ENCODE measurements at places on chromosomes 3 and 15. TPM values are rescaled to one million over a fixed set of nuclear protein-coding genes. Genes with fewer than 3 reads are reported as not detected.

DNA sequence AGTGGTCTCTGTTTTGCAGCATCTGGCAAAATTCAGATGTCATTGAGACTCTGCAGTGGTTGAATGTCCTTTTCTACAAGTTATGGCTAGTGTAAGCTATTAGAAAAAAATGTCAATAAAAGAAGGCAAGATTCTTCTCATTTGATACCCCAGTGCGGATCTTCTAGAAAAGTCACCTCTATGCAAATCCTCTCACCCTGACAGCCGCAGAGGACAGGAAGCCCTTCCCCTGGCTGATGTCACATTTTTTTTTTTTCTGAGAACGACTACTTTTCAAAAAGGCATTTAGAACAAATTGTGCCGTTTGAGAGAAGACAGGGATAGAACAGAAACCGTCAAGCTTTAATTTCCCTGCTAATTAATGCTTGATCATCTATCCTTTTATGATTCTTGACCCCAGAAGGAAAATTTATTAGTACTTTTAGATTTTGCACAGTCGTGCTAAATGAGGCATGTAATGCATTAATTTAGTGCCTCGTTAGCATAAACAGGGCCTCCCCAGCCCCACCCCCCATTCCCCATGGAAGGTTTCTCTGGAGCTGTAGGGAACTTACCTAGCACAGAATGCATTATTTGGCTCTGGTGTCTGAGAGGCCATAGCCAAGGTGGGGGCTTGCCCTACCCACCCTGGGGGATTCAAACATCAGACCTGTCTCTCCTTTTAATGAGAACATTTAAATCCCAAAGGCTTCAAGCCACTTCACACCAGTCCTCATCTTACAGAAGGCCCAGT is 183.8 kb downstream of the OPA1 start:
- H3K27ac ChIP-seq = no peak overlapping the region
- peaks cover 19% of the 10 kb centered on the region for H3K27me3 ChIP-seq
- no peak for DNase-seq
- H3K4me3 ChIP-seq = no peak overlapping the region

DNA sequence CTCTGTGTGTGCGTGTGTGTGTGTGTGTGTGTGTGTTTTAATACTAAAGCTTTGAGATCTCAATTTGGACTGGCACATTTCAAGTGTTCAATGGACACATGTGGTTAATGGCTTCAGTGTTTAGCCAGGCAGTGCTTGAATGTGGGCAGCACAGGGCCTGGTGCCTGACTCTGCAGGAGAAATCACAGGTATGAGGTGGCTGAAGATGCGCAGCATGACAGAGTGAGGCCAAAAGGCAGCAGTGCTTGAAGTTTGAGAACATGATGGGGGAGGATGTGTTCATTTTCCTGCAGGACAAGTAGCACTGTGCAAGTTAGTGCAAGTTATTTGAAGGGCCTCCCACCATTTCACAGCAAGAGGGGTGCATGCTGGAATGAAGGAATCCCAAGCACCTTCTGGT is 620.5 kb upstream of the TBL1XR1 start:
- DNase-seq = no peak
- H3K27ac ChIP-seq = no peak overlapping the region
- no peak overlapping the region for H3K4me3 ChIP-seq
- H3K27me3 ChIP-seq = no peaks in the 10 kb centered on the region

GRCh38 chr15:34252545-34252944 is 27.7 kb downstream of the EMC4 start:
- H3K4me3 ChIP-seq = no peak overlapping the region
- DNase-seq = no peak
- peaks cover 91% of the 10 kb centered on the region for H3K36me3 ChIP-seq
- H3K27me3 ChIP-seq = no peaks in the 10 kb centered on the region
- no peaks in the 10 kb centered on the region for H3K4me1 ChIP-seq

GRCh38 chr15:60120100-60120499 is 116.0 kb downstream of the FOXB1 start:
- DNase-seq = no peak
- H3K4me3 ChIP-seq = no peak overlapping the region
- peaks cover 4% of the 10 kb centered on the region for H3K4me1 ChIP-seq
- no peak overlapping the region for H3K27ac ChIP-seq

GRCh38 chr3:112675943-112676535 is 35.1 kb upstream of the CCDC80 start:
- H3K4me3 ChIP-seq = no peak overlapping the region
- peaks cover 35% of the 10 kb centered on the region for H3K4me1 ChIP-seq
- H3K36me3 ChIP-seq = no peaks in the 10 kb centered on the region
- DNase-seq = no peak
- H3K27me3 ChIP-seq = no peaks in the 10 kb centered on the region

- H3K36me3 ChIP-seq = no peaks in the 10 kb centered on the region
- no peaks in the 10 kb centered on the region for H3K27me3 ChIP-seq
- no peak overlapping the region for H3K27ac ChIP-seq
- no peaks in the 10 kb centered on the region for H3K4me1 ChIP-seq
These were observed 141.2 kb downstream of the STT3B start for GRCh38 chr3:31673950-31674349.

DNA sequence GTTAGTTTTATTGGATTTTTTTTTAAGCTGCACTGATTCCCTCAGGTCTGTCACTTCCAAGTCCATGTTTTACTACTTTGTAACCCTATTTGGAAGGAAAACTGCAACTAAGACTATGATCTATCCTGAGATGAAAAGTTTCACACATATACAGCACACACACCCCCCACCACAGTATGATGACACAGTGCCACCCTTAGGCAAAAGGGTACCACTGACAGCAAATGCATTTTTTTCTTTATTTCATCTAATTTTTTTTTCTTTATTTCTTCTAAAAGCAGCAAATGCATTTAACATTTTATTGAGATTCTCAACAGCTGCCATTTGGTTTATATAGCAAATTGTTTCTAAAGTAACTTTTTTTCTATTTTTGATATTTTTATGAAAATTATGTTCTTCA is 21.2 kb downstream of the NGRN start:
- peaks cover 2% of the 10 kb centered on the region for H3K4me1 ChIP-seq
- no peak overlapping the region for H3K27ac ChIP-seq
- no peaks in the 10 kb centered on the region for H3K36me3 ChIP-seq
- peak; percentile 35 for DNase-seq

GRCh38 chr15:47862402-47862801 is 145.1 kb downstream of the SEMA6D start:
- H3K27ac ChIP-seq = no peak overlapping the region
- no peaks in the 10 kb centered on the region for H3K36me3 ChIP-seq
- no peaks in the 10 kb centered on the region for H3K27me3 ChIP-seq
- no peak overlapping the region for H3K4me3 ChIP-seq

GRCh38 chr3:149638228-149639092 is 19.4 kb downstream of the WWTR1 start:
- no peak overlapping the region for H3K4me3 ChIP-seq
- H3K27me3 ChIP-seq = no peaks in the 10 kb centered on the region
- DNase-seq = no peak
- no peak overlapping the region for H3K27ac ChIP-seq
- H3K36me3 ChIP-seq = no peaks in the 10 kb centered on the region
- H3K4me1 ChIP-seq = no peaks in the 10 kb centered on the region

- no peaks in the 10 kb centered on the region for H3K27me3 ChIP-seq
- DNase-seq = no peak
- no peaks in the 10 kb centered on the region for H3K36me3 ChIP-seq
- no peaks in the 10 kb centered on the region for H3K4me1 ChIP-seq
- no peak overlapping the region for H3K4me3 ChIP-seq
- no peak overlapping the region for H3K27ac ChIP-seq
These were observed 207.9 kb upstream of the RGMA start for GRCh38 chr15:93296759-93297500.

- H3K36me3 ChIP-seq = no peaks in the 10 kb centered on the region
- H3K27ac ChIP-seq = no peak overlapping the region
- DNase-seq = no peak
- no peak overlapping the region for H3K4me3 ChIP-seq
- H3K27me3 ChIP-seq = no peaks in the 10 kb centered on the region
These were observed 90.4 kb downstream of the CACNA2D3 start for GRCh38 chr3:54212723-54213122.

- no peaks in the 10 kb centered on the region for H3K36me3 ChIP-seq
- no peak overlapping the region for H3K27ac ChIP-seq
- H3K4me1 ChIP-seq = no peaks in the 10 kb centered on the region
- H3K27me3 ChIP-seq = no peaks in the 10 kb centered on the region
- no peak overlapping the region for H3K4me3 ChIP-seq
These were observed 24.9 kb upstream of the DNAAF4 start for GRCh38 chr15:55532944-55533343.

- peak overlapping the region; percentile 58 for H3K4me3 ChIP-seq
- peaks cover 4% of the 10 kb centered on the region for H3K36me3 ChIP-seq
- peaks cover 22% of the 10 kb centered on the region for H3K4me1 ChIP-seq
- peak overlapping the region; percentile 80 for H3K27ac ChIP-seq
These were observed 694 bp upstream of the EEFSEC start for GRCh38 chr3:128152419-128153155.

DNA sequence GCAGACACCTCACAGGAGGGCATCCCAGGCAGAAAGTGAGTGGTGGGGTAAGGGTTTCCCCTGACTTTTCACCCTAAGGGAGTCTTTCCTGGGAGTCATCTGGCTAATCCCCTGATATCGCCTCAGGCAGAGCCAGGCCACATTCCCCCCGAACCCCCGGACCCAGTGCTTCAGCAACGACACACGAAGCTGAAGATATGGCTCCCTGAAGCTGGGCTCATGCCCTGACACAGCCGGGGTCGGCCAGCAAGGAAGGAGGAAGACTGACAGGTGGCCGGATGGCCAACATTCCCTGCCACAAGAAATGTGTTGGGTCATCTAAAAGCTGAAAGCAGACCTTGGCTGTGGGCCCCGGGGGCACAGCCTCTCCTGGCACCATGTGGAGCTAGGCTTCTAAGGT is 14.4 kb downstream of the CHST13 start:
- H3K4me1 ChIP-seq = no peaks in the 10 kb centered on the region
- H3K36me3 ChIP-seq = no peaks in the 10 kb centered on the region
- H3K27ac ChIP-seq = no peak overlapping the region
- no peak overlapping the region for H3K4me3 ChIP-seq
- H3K27me3 ChIP-seq = no peaks in the 10 kb centered on the region

- no peak overlapping the region for H3K4me3 ChIP-seq
- no peak for DNase-seq
- no peaks in the 10 kb centered on the region for H3K27me3 ChIP-seq
- no peaks in the 10 kb centered on the region for H3K4me1 ChIP-seq
These were observed 223.3 kb downstream of the EPHB1 start for GRCh38 chr3:135018149-135018923.

DNA sequence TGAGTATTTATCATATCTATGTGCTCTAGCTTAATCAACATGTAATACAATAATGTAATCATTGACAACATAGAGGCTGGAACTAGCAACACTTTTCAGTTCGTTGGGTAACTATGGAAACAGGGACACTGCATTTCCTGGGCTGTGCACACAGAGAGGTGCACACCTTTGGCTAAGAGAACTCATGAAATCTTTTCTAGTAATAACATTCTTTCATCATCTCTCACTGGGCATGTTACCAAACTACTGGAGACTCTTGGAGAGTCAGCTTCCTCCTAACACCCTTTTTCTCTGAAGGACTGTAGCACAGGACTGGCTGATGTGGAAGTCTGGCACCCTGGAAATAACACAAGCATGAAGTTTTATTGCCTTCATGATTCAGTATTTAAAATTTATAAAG is 135.6 kb downstream of the KCNMB2 start:
- no peaks in the 10 kb centered on the region for H3K27me3 ChIP-seq
- no peak for DNase-seq
- no peak overlapping the region for H3K27ac ChIP-seq
- no peaks in the 10 kb centered on the region for H3K4me1 ChIP-seq

GRCh38 chr3:125132815-125133214 is 77.0 kb upstream of the HEG1 start:
- no peaks in the 10 kb centered on the region for H3K27me3 ChIP-seq
- H3K4me3 ChIP-seq = no peak overlapping the region
- no peak for DNase-seq
- no peaks in the 10 kb centered on the region for H3K36me3 ChIP-seq
- no peak overlapping the region for H3K27ac ChIP-seq

- no peaks in the 10 kb centered on the region for H3K36me3 ChIP-seq
- DNase-seq = no peak
- no peaks in the 10 kb centered on the region for H3K4me1 ChIP-seq
- no peak overlapping the region for H3K27ac ChIP-seq
- H3K27me3 ChIP-seq = no peaks in the 10 kb centered on the region
These were observed 338.9 kb upstream of the GBE1 start for GRCh38 chr3:82100378-82100777.

DNA sequence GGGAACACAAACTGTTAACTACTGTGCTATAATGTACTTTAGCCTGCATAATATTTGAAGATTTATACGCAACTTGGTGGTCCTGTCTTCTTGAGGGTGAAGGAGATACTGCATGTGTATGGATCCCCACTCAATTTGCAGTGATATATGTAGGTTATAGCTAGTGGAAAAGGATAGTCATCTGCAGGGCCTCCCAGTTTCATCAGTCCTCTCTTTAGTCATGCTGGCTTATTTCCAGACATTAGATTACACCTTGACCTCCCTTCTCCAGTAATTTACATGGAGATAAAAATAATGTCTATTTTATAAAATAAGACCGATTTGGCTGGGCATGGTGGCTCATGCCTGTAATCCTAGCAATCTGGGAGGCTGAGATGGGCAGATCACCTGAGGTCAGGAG is 3.7 kb downstream of the NR1D2 start:
- H3K4me1 ChIP-seq = peaks cover 49% of the 10 kb centered on the region
- H3K36me3 ChIP-seq = peaks cover 6% of the 10 kb centered on the region
- H3K27me3 ChIP-seq = no peaks in the 10 kb centered on the region
- DNase-seq = no peak

GRCh38 chr15:85615930-85616329 is 178.8 kb downstream of the KLHL25 start:
- no peaks in the 10 kb centered on the region for H3K27me3 ChIP-seq
- H3K4me1 ChIP-seq = peaks cover 30% of the 10 kb centered on the region
- no peak overlapping the region for H3K27ac ChIP-seq
- no peak for DNase-seq
- no peak overlapping the region for H3K4me3 ChIP-seq

Gene TIMP4
- not detected for total RNA-seq

Gene GPR62
- not detected for total RNA-seq

Gene TM6SF1
- not detected for total RNA-seq

Gene SEC61A1
- total RNA-seq = 139 TPM

Gene THRB
- total RNA-seq = not detected

Gene CRTC3
- total RNA-seq = 92.4 TPM

Gene SYNPR
- total RNA-seq = not detected

Gene TOP2B
- 79.7 TPM for total RNA-seq

Gene TIGIT
- 4.2 TPM for total RNA-seq

Gene NDUFB5
- 20.3 TPM for total RNA-seq

Gene LYSMD4
- total RNA-seq = 12.9 TPM

Gene SLCO2A1
- total RNA-seq = not detected

Gene EIF3J
- 69.2 TPM for total RNA-seq
